ENCODE measurements at places on chromosomes 7 and 10.
A peak's percentile ranks its signal among the peaks of the same experiment; 100 is the strongest.

DNA sequence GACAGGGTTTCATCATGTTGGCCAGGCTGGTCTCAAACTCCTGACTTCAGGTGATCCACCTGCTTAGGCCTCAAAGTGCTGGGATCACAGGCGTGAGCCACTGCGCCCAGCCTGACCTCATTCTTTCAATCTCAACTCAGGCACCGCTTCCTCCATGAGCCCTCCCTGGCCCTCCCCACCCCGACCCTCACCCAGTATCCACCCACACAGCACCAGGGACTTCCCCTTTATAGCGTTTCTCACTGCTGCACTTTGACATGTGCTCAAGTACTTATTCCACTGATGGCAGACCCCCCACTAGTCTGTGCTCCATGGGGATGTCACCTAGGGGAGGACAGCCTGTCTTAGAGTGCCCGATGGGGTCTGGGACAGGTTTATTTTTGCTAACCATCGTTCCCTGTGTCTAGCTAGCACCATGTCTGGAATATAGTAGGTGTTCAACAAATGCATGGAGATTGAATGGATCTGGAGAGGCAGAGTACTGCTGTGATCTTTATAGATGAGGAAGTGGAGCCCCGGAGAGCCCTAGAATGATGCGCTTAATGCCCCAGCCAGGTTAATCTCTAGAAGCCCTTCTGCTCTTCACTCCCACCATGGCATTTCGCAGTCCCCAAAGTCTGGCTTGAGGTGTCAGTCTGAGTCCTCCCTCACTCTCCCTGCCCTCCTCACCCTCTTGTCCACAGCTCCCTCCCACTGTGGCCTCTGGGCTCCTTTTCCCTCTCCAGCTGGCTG is 258.8 kb downstream of the RPS24 start:
- no peak for DNase-seq

GRCh38 chr10:84267503-84268126 is 22.8 kb downstream of the RGR start:
- peak; percentile 29 for DNase-seq

DNA sequence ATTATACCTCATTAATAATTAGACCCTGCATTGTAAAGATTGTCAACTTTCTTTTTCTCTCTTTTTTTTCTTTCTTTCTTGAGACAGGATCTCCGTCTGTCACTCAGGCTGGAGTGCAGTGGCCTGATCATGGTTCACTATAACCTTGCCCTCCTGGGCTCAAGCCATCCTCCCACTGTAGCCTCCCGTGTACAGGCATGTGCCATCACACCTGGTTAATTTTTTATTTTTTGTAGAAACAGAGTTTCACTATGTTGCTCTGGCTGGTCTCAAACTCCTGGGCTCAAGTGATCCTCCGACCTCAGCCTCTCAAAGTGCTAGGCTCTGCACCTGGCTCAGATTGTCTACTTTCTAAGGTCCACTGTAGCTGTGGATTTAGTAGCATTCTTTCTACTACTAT is 50.7 kb downstream of the MDFIC start:
- DNase-seq = no peak

DNA sequence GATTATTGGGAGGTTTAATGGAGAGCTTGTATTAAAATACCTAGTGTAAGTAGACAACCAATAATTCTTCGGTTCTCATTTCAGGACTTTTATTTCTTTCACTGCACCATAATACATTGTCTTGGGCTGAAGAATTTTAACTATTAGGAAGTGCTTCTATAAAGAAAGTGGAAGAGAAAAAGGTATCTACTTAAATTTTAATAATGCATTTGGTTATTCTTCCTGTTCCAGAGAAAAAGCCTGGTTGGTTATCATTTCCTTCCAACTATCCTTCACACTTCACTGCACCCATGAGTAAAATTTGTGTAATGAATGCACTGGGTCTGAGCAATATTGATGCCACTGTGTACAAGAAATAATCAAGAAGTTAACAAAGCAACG is 629.0 kb upstream of the DPP6 start:
- DNase-seq = no peak

DNA sequence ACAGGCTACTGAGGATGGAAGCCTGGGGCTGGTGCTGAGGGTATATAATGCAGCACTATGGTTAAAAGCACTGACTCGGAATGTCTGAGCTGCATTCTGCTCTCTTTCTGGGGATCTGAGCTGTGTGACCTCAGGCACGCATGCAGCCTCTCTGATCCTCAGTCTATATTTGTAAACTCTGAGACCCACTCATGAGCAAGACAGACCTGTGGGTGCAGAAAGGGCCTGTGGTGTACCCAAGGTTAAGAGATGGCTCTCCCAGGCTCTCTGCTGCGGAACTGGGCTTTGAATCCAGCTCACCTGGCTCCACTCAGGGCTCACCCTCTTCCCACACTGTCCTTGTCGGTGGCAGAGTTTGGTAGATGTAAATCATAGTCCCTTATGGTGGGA is 89.9 kb downstream of the CHST15 start:
- DNase-seq = no peak

- no peak for DNase-seq
These were observed 166.0 kb upstream of the TCF7L2 start for GRCh38 chr10:112784022-112784461.

GRCh38 chr10:4527281-4527970 is 298.6 kb upstream of the AKR1E2 start:
- DNase-seq = no peak

GRCh38 chr10:102468683-102469082 is 17.3 kb upstream of the C10orf95 start:
- no peak for DNase-seq

GRCh38 chr7:82286096-82286797 is 157.3 kb downstream of the CACNA2D1 start:
- no peak for DNase-seq

GRCh38 chr10:12717981-12718707 is 283.4 kb downstream of the CCDC3 start:
- no peak for DNase-seq

DNA sequence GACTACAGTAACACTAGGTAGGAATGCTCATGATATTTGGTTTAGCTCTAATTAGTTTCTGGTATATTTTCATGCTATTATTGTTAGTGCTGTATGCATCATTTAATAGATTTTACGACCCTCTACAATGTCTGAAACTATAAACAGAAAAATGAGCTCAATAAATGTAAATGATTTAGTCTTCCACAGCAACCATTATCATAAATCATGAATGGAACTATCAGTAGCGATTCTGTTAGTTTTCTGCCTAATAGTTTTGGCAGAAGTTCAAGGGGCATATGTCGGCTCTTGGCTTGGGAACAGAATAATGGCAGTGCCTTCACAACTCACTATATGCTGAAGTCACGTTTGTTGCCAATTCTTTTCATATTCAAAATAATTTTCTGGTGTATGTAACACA is 494.8 kb downstream of the PARD3 start:
- DNase-seq = no peak

- DNase-seq = no peak
These were observed 80.4 kb downstream of the FAM171A1 start for GRCh38 chr10:15290671-15291070.

- DNase-seq = no peak
These were observed 316.8 kb upstream of the MTPN start for GRCh38 chr7:136293841-136294391.

- peak; percentile 8 for DNase-seq
These were observed 115.5 kb upstream of the CREB5 start for GRCh38 chr7:28296571-28297483.

DNA sequence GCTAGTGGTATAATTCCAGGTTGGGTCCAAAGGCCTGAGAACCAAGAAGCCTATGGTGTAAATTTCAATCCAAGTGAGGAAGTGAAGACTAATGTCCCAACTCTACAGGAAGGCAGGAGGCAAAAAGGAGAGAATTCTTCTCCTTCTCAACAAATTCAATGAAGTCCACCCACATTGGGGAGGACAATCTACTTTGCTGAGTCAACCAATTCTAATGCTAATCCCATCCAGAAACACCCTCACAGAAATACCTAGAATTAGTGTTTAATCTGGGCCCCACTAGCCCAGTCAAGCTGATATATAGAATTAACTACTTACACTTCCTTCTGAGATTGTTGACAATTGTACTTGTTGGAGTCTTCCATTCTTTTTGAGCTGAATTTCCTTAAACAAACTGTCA is 413.2 kb upstream of the PHF14 start:
- no peak for DNase-seq

DNA sequence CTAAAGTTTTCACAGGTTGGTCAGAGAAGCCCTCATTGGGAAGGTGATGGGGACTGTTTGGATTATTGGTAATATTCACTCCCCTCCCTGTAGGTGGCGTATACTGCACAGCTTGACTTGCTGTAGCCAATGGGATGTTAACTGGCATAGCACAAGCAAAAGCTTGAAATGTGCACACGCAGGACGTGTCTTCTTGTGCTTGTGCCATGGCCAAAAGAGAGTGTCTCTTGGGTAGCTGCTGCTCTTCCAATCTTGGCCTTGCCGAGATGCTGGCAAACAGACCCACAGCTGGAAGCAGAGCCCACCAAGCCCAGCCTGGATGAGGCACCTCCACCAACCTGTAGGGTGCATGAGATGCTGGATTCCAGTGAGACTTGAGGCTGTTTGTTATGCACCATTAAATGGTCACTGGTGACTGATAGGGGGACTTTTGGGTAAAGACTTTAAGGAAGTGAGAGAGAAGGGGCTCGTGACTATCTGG is 266.0 kb downstream of the GRID1 start:
- no peak for DNase-seq

GRCh38 chr7:137992550-137993394 is 9.1 kb downstream of the CREB3L2 start:
- no peak for DNase-seq

GRCh38 chr7:87226495-87226894 is 7.0 kb upstream of the TMEM243 start:
- DNase-seq = no peak

DNA sequence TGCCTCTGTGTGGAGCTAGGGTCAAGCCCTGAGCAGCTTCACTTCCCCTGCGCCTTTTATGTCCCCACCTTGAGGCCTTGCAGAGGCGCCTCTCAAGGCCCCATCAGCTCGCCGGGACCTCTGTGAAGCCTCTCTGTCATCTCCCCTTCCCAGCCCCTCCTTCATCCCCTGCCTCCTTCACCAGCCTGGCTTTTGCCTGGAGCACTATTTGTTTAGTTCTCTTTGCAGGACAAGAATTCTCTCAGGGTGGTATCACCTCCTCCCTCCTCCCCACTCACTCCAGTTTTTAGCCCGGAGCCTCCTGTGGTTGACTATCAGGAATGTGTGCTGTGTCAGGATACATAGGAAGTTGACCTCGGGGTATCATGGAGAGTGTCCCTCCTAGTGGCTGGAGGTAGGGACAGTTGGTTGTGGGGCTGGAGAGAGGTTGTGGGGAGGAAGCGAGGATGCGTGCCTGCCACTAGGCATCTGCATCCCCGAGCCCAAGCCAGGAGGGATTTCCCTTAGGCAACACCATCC is 89.8 kb upstream of the ANLN start:
- DNase-seq = no peak

GRCh38 chr10:118742782-118743181 is 12.0 kb downstream of the CACUL1 start:
- no peak for DNase-seq

GRCh38 chr10:118827466-118828155 is 72.8 kb upstream of the CACUL1 start:
- DNase-seq = no peak

- DNase-seq = no peak
These were observed 18.8 kb downstream of the PTPRZ1 start for GRCh38 chr7:121891731-121892130.

- no peak for DNase-seq
These were observed 28.5 kb downstream of the EPC1 start for GRCh38 chr10:32318476-32318896.

GRCh38 chr7:128886391-128887168 is 23.9 kb downstream of the ATP6V1F start:
- no peak for DNase-seq

- DNase-seq = no peak
These were observed 16.9 kb upstream of the TAX1BP1 start for GRCh38 chr7:27723085-27723484.

DNA sequence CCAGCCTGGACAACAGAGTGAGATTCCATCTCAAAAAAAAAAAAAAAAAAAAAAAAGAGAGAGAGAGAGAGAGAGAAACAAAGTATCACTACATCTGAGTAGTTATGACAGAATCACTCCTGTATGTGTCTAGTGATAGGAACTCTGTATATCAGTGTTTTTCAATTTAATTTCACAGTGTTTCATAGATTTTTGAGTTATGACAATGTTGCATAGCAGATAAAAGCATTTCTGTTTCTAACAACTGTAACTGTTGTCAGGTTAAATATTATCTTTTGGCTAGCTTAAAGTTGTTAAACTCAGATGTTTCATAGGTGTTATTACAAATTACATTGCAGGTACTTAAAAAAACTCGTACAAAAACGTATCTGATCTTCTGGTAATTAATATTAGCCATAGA is 60.3 kb downstream of the PLXDC2 start:
- no peak for DNase-seq

DNA sequence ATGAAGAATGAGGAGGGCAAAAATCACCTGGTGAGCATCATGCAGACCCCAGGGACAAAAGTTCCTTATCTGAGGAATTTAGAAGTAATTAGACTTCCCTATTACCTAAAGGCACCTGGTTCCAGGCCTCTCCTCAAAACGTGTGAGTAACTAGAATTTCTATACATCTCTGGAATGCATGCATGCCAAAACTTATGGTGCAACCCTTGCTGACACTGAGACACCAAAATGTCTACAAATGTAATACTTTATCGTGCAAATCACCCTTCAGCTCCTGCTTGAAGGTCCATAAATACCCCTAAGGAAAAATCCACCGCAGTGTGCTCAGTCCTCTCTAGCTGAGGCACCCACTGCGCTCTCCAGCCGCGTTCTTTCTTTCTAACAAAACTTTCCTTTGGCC is 84.2 kb downstream of the PAXIP1 start:
- no peak for DNase-seq

DNA sequence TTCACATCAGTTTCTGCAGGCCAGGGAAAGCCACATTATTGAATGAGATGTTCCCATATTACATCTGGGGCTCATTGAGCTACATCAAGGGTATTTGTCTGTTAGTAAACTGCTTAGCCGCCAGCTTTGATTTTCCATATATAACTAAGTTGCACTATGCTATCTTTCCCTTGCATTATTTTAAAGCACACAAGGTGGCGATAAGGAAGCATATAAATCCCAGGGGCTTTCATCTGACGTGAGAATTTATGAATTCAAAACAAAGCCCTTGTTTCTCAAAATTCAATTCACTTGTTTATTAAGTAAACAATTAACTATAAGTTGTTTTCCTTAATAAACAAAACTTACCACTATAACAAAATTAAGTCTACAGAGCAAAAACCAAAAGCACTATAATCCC is 334.1 kb upstream of the TPK1 start:
- no peak for DNase-seq

All from stimulated activated CD8-positive, alpha-beta memory T cell treated with anti-CD3 and anti-CD28 coated beads, Interleukin-7, amount 100 ng/mL, for 1 hour (primary cell).